ENCODE measurements at places on chromosomes 3 and 15.

- no peak for DNase-seq
Observed at GRCh38 chr15:40095371-40096093, 13.1 kb downstream of the BMF start.

DNA sequence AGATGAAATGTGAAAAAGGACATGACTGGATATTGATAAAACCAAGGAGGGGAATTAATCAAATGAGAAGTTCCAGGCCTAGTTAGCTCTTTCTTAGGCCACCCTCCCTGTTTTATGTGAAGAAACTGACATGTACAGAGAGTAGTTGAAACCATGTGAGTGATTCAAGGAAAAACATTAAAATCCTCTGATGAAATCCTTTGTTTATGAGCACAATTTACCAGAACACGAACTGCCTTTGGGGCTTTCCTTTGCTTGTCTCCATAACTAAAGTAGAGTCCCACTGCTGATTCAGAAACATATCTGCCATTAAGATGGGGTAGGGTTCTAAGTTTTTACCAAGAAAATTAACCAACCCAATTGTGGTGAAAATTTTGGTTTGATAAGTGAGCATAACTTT is 558.3 kb downstream of the NR2F2 start:
- no peak for DNase-seq

DNA sequence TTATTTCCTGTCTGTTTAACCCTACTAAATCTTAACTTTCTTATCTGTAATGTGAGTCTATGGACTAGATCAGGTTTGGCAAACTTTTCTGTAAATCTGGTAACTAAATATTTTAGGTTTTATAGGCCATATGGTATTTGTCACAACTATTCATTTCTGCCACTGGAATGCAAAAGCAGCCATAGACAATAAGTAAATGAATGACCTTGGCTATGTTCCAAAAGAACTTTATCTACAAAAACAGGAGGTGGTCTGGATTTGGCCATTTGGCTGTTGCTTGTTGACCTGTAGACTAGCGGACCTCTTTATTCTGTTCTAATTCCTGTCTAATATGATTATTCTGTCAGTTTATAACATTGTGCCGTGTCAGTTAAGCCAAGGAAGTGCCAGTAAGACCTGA is 314.2 kb downstream of the LPP start:
- DNase-seq = no peak

DNA sequence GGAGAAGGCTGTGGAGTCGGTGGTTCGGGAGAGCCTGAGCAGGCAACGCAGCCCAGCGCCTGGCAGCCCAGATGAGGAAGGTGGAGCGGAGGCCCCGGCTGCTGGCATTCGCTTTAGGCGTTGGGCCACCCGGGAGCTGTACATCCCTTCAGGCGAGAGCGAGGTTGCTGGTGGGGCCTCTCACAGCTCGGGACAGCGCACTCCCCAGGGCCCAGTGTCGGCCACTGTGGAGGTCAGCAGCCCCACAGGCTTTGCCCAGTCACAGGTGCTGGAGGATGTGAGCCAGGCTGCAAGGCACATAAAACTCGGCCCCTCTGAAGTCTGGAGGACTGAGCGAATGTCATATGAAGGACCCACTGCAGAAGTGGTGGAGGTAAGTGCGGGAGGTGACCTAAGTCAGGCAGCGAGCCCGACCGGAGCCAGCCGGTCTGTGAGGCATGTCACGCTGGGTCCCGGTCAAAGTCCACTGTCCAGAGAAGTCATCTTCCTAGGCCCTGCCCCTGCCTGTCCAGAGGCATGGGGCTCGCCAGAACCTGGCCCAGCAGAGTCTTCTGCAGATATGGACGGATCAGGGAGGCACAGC is 26.7 kb downstream of the SYNM start:
- DNase-seq = no peak

GRCh38 chr3:107681396-107681795 is 158.6 kb downstream of the BBX start:
- no peak for DNase-seq

DNA sequence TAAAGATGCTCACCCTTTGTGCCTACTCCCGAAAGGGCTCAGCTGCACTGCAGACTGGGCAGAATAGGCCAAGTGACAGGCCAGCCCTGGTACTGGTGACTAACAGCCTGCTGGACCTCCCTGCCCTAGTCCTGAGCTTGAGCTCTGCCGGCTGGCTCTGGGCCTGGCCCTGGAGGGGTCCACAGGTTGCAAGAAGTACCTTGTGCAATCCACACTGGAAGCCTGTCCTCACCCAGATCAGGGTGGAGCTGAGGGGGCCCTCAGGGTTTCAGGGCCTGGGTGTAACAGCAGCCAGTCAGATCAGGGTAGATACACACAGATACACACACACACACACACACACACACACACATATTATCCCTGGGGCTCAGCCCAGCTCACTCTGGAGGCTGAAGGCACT is 27.3 kb upstream of the PLA2G4D start:
- DNase-seq = no peak

- DNase-seq = no peak
Observed at GRCh38 chr3:147572970-147573340, 163.8 kb downstream of the ZIC1 start.

- no peak for DNase-seq
Observed at GRCh38 chr3:181066143-181067087, 76.9 kb upstream of the DNAJC19 start.

DNA sequence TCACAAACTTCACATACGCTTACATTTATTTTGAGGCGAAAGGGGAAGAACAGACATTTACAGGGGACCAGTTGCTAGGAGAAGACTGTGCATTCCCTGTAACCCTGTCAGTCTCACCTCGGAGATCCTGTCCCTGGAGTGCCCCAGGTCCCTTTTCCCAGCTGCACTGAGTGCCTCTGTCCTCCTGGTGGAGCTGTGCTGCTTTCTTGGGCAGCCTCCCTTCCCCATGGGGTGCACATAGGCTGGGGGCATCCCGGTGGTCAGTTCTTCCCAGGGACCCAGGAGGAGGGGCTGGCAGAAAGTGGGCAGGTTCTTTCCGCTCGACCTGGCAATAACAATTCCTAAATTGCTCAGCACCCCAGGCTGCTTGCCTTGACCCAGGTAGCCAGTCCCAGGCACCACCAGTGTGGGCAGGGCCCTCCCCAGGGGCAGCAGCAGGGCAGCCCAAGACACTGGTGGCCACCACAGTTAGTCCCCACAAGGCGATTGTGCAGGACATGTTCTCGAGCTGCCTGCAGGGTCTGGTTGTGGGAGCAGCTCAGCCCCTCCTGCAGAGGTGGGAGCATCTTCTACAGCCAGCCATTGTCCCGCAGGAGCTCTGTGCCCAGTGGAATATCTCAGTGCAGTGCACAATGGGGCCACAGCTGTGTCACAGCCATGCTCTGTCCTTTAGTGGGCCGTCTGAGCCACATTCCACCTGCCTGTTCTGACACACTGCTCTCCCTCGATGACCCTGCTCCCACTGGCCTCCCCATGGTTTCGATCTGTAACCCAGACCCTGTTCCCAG is 36.3 kb downstream of the APBA2 start:
- DNase-seq = no peak

DNA sequence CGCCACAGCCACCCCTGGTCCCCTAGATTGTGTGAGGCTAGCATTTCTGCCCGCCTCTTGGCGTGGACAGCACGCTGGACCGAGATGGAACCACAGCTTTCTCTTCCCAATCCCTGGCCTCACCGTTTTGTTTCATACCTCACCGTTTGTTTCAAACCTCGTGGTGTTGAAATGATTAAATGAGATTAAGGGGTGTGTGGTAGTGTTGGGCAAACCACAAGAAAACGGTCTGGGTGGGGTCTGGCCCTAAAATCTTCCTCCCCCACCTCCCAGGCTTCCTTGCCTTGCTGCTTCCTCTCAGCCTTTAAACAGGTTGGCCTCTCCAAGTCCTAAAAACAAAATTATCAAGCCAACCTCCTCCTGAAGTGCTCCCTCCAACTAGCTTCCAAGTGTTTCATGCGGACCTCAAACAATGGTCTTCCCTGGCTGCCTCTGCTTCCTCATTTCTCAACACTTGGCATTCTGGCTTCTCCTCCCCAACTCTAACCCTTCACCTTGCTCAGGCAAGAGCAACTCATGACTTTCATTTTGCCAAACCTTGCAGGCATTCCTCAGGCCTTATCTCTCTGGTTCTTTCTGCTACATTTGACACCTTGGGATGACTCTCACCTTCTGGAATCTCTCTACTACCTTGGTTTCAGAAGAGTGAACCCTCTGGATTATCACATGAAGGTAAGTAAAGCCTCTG is 1.4 kb upstream of the ATP13A3 start:
- DNase-seq = no peak
